ENCODE measurements at places on chromosomes 2 and 18.
A peak's percentile ranks its signal among the peaks of the same experiment; 100 is the strongest.

DNA sequence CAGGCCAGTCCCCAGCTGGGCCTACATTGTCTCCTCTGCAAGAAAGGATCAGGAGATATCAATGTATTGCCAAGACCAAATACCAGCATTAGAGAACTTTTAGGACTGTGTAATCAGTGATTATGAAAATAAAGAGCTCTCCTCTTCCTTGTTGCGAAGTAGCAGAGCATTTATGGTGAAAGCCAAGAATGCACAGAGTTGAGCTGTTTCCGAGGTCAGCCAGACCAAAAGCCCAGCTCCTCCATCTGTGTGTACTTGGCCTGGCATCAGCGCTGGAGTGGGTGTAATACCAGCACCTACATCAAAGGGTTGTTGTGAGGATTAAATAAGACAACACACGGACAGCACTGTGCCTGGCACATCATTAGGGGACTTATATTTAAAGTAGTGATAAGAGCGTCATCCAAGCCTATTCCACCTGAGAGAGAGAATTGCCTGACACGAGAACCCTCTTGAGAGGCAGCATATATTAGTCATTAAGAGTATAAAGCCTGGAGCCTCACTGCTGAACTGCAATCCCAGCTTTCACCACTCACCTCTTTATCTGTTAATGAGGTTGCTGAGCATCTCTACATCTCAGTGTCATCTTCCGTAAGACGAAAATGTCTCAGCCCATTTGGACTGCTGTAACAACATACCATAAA lies 7.4 kb upstream of the SLC16A14 start:
- DNase-seq, result no peak

- no peak for DNase-seq
Observed at GRCh38 chr2:73072129-73072395, 550 bp upstream of the SFXN5 start.

GRCh38 chr18:47316924-47317323 lies 65.5 kb upstream of the SKOR2 start:
- no peak for DNase-seq

- no peak for DNase-seq
Observed at GRCh38 chr2:126880817-126881216, 17.9 kb upstream of the TEX51 start.

- no peak for DNase-seq
Observed at GRCh38 chr18:3495691-3496430, 45.9 kb downstream of the TGIF1 start.

GRCh38 chr2:66874411-66874810 lies 439.5 kb downstream of the MEIS1 start:
- DNase-seq, result no peak

DNA sequence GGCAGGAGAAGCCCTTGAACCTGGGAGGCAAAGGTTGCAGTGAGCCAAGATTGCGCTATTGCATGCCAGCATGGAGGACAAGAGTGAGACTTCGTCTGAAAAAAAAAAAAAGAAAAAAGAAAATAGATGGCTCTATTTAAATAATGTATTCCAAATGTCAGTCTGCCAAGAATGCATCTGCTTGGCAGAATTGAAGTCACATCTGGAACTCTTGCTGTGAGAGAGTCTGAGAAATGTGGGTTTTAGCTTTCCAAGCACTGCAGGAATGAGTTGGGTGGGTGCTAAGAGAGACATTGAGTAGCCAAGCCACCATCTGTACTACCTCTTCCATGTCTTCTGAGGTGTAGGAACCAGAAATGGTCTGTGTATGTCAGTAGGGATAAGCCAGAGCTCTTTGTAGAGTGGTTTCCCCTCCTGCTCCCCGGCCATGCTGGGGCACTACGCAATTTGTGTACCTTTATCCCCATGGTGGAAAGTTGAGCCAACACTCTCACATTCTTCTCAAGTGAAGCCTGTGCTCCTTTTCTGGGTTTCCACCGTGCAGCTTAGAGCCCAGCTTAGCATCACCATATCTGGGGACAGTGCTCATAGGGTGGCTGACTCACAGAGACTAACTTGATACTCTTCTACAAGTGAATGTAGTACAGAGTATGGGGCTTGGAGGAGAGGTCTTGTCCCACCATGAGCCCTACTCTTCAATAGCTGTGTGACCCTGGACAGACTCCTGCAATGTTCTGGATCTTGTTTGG lies 25.3 kb downstream of the IL1F10 start:
- DNase-seq, result no peak

- DNase-seq, result no peak
Observed at GRCh38 chr18:13606604-13607254, 119.6 kb downstream of the FAM210A start.

- DNase-seq, result no peak
Observed at GRCh38 chr2:144632809-144633208, 112.9 kb upstream of the ZEB2 start.

GRCh38 chr2:158970241-158970751 lies 1.9 kb downstream of the TANC1 start:
- no peak for DNase-seq

GRCh38 chr2:85259101-85259590 lies 68.6 kb downstream of the TGOLN2 start:
- DNase-seq, result no peak

DNA sequence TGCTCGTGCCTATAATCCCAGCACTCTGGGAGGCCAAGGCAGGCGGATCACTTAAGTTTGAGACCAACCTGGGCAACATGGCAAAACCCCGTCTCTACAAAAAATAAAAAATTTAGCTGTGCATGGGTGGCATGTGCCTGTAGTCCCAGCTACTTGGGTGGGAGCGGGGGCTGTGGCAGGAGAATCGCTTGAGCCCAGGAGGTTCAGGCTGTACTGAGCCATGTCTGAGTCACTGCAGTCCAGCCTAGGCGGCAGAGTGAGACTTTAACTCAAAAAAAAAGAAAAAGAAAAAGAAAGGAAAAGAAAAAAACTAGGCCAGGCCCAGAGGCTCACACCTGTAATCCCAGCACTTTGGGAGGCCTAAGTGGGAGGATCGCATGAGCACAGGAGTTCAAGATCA lies 30.8 kb downstream of the TWSG1 start:
- no peak for DNase-seq

DNA sequence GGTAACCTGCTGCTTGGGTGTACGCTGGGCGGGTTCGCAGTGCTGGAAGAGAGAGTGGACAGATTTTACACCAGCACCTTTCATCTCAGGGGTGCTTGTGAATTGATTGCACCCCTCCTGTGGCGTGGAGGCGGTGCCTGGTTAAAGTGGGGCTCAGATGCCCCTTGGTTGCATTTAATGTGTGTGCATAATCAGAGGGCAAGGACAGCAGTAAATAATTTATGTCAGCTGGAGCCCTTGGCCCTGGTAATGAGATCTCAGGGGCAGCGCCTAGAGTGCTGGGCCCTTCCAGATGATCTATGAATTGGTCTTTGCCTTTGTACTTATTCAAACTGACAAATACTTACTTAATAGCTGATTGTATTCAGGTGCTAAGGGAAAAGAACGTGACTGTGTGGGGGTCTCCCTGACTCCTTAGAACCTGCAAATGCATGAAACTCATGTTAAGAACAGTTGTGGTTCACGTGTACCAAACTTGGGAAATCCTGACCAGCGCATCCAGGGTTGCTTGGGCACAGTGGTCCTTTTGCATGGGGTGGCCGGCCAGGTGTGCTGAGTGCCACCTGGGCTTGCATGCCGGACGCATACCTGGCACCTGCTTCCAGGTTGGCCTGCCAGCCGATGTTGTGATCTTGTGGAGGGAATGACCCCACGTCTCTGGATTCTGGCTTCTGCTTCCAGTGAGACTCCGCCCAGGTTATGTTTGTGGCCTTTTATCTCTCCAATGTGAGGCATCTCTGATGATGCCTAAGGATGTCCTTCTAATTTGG lies 118.5 kb downstream of the AGAP1 start:
- no peak for DNase-seq

- no peak for DNase-seq
Observed at GRCh38 chr2:60794271-60794863, 38.3 kb downstream of the PAPOLG start.

- no peak for DNase-seq
Observed at GRCh38 chr2:120132691-120133090, 90.5 kb downstream of the TMEM185B start.

- no peak for DNase-seq
Observed at GRCh38 chr18:47436871-47437270, 185.4 kb upstream of the SKOR2 start.

DNA sequence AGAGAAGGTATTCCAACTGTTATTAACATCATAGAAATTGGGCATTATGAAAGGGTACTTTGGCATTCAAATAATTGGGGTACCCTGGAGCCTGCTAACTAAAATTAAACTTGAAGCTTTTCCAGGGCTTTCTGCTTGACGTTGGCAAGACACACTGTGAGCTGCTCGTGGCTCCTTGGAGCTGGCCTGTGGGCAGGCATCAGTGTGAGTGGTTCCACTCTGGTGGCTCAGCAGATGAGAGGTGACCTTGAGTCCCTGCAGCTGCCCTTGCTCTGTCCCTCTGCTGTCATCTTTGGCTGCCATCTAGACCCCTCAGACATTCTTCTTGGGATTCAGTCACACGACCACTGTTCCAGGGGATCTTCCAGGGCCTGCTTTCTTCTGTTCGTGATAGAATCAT lies 6.7 kb downstream of the CNNM3 start:
- no peak for DNase-seq

DNA sequence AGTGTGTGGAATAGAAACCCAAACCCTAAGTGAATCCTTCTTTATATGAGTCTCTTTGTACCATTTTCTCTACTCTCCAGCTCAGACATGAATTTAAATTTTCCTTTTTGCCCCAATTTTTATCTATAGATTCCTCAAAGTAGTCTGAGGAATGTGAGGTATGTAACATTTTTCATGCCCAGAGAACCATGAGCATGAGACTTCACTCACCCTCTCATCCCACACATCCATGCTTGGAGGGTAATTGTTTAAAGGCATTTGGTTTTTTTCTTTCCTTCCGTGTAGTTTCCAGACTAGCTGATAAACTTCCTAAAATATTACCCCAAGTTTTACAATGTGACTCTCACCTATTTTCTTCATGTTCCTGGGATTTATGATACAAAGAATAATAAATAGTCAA lies 2056.8 kb upstream of the CELF4 start:
- no peak for DNase-seq

DNA sequence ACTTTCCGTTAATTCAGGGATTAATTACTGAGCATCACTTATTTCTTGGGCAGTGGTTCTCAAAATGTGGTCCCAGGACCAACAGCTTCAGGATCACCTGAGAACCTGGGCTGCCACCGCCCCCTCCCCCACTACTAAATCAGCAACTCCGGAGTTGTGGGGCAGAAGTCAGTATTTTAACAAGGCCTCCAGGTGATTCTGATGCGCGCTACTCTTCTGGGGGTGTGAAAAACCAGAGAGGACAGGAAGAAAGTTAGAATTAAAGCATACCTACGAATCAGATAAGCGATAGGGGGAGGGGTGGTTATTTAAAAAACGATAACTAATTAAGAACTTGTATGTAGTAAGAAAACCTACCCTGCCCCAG lies 319 bp downstream of the ZSCAN30 start:
- no peak for DNase-seq

DNA sequence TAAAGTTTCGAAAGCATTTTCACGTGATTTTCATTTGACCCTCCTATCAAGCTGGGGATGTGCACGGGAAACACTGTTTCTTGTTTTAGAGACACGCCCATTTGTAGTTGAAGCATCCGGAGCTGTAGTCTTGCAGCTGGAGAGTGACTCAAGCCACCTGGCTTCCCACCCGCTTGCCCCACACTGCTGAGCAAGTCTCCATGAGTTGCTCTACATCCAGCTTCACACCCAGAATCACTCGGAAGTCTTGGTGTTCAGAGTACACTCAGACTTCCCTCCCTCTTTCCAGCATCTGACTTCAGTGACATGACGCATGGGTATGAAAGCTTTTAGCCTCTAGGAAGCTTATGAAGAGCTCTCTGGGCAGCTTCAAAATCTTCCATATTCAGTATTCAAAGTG lies 262.4 kb downstream of the NBAS start:
- no peak for DNase-seq

DNA sequence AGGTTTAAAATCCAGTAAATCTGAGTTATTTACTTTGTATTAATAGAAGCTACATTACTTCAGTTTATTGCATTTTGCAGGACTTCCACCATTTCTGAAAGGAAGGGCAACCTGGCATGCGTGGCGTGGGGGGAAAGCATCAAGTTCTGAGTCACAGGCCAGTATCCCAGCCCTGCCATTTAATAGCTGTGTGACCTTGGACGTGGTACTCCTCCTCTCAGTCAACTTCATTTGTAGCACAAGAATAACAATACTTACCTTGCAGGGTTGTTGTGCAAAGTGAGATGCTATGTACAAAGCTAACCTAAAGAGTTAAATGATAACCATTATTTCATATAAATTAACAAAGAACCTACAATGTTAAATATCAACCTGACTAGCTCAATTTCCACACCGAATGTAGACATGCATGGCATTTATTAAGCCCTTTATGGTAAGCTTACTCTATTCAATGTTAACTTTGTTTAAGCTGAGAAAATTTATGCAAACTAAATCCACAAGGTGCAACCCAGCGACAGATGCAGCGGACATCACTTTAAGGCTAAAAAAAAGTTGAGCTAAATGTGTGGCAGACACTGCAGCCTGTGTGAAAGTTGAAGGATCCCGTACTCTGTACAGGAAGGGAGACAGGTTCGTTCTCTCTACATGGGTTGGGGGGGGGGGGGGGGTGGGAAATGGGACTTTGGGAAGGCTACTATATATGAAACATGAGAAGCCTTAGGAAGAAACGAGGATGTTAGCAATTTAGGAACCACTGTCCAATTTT lies 17.2 kb upstream of the STPG4 start:
- no peak for DNase-seq

DNA sequence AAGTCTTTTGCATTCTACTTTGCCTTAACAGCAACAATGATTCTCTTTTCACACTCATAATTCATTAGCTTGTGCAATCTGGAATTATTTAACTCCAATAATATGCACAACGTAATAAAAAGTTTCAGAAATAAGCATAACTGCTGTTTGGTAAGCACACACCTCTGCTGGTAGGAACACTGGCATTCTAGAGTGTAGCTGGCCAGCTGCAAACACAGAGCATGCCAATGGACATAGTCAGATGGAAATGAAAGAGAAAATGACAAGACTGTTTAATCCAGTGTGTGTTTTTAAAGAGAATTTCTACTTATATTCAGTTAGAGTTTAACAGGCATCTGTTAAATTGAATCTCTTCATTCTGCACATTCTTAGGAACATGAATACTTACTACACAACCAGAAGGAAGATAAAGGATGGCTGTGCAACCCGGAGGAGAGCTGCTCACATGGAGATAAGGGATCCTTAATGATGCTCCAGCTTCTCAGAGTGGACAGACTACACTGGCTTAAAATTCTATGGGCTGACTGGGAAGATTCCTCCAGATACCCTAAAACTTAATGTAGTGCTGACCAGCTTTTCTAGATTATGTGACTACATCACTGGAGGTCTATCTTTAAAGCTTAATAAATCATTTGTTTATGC lies 94.6 kb upstream of the CHAC2 start:
- peak; percentile 21 for DNase-seq

All from amniotic stem cell (primary cell).